Dorsolateral prefrontal cortex (tissue), 122 donors: ENCODE measurements at places on chromosomes 11 and 22.

DNA sequence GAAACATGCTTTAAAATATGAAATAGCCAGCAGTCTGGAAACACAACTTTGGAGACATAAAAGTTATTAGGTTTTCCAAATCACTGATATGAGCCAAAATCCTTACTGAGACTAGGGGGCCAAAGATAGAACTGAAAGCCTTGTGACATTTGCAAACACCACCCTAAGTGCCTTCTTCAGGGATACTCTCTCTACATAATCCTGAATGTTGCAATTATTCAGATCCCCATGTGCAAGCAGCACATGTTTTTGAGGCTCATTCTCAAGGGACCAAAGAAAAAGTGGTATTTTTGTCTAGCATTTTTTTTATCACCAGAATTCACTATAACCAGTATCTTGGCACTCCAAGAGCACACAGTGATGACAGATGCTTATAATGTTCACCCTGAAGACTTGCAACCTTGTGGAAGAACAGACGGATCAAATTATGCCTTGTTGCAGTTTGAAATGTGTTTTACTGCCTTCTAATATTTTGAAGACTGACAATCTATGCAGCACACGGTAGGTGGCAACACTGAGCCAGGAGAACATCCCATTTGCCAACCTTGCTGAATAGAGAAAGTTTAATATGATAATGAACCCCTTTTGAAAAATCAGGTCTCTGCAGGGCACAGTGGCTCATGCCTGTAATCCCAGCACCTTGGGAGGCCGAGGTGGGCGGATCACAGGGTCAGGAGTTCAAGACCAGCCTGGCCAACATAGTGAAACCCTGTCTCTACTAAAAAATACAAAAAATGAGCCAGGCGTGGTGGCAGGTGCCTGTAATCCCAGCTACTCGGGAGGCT lies 78.5 kb downstream of the PLEKHA7 start:
- DNase-seq = no peak

- peak; percentile 82 for DNase-seq
These were observed at the start of gene MADD for GRCh38 chr11:47269829-47270305. MADD (plus strand) TSS chr11:47270133.

DNA sequence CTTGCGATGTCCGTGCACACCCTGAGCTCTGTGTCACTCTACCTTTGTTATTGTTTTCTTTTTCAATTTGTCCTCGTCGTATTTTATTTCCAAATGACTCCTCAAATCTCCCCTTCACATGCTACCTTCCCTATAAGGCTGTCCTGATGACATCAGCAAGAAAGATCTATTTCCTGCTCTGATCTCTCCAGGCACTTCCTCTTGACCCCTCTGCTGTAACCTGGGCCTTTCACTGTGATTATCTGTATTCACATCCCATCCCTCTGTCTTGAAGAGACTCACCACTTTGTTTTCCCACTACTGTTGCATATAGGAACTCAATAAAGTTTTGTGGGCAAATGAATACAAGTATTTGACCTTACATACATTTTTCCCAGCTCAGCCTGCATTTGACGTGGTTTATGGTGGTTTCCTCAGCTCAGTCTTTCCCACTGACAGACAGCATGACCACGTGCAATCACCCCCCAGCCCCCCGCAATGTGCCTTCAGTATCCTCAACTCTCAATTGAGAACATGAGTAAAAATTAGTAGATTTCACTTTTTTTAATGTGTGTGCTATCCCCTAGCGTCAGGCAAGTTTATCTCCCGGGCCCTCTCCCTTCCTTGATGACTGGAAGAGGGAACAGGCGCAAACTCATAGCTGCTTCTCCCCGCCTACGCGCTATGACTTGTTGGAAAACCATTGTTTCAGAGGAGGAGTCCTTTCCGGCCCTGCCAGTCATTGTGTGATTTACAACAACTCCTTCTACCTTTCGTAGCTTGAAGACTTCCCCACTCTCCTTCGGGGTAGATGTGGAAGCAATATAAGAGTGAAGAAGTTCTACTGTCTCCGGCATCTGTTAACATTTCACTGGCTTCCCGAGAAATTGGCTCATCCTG lies 498.5 kb downstream of the NTM start:
- DNase-seq = no peak

DNA sequence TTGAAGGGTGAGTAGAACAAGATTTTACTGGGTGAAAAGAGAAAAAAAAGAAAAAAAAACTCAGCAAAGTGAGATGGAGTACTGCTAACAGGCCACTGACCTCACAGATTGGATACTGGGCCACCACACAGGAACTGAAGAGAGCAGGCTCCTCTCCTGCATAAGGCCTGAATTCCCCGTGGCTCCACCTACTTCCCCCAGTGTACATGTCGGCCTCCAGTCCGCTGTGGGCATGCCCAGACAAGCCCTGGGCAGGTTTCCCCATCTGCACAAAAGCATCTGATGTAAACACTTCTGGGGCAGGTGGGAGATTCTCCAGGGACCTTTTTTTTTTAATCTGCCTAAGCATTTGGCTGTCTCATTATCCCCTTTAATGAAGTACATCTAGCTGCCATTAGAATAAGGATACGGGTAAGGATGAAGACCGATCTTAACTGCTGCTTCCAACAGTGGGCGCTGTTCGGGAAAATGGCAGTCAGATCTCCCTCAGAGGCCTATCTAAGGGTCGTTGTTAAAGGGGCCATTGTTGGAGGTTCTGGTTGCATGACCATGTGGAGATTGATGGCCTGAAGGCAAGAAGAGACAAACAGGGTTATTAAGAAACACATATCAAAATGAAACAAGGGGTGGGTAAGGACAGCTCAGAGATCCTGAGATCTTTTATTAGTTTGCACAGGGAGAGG lies 48.5 kb downstream of the MS4A13 start:
- no peak for DNase-seq

DNA sequence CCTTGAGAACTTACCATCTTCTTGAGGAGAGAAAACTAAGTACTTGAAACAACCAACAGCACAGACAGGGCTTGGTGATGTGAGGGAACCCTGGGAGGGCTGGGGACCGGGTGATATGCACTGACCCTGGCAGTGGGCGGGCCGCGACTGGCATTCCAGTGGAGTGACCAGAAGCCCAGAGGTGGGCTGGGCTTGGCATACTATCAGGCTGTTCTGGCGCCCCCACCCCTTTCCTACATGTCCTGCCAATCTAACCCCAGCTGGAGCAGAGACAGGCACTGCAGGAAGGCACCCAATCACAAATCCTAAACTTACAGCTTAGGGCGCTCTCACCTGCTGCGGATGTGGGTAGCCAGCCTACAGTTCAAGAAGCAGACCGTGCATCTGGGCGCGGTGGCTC lies 54.0 kb upstream of the GCAT start:
- DNase-seq = no peak

DNA sequence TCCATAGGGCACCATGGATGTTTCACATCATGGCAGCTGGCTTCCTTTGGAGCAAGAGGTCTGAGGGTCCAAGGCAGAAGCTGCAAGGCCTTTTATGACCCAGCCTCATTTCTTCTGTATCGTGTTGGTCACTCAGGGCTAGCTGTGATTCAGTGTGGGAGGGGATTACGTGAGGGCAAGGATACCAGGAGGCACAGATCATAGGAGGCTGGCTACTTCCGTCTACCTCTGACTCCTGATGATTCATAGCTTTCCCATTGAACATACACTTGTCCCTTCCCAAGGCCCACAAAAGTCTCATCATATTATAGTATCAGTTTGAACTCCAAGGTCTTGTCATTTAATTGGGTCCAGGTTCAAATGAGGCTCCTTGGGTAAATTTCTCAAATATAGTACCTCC lies 135.3 kb upstream of the ZBED5 start:
- no peak for DNase-seq
